ENCODE measurements at places on chromosomes 1 and 21.

- no peak for DNase-seq
Observed at GRCh38 chr1:194004146-194004545, 817.7 kb upstream of the B3GALT2 start.

DNA sequence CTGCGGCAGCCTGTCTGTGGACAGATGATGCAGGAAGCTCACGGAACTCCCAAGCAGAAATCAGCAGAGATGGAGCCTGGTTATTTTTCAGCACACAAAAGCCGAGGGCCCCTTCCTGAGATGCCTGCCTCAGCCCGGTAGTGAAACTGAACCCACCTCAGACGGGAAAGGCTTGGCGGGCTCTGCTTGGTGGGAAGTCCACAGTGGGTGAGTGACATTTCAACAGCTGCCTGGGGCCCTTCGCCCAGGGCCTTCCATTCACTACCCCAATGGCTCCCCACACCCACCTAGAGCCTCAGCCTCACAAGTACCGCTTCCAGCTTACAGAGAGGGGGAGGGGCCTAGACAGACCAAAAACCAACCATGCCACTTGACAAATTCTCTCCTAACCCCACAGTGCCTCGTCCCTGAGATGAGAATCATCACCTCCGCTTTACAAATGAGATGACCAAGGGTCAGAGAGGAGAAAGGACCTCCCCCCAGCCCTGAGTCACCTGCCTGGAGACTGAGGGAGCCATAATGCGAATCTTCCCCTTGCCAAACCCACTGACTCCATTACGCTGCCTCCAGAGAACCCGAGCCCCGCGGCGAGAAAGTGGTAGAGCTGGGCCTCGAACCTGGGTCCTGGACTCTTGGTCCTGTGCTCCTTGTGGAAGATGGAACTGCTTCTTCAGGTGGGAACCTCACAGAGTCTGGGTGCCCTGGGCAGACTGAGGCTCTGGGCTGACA lies 3.4 kb upstream of the ECE1 start:
- DNase-seq = no peak

DNA sequence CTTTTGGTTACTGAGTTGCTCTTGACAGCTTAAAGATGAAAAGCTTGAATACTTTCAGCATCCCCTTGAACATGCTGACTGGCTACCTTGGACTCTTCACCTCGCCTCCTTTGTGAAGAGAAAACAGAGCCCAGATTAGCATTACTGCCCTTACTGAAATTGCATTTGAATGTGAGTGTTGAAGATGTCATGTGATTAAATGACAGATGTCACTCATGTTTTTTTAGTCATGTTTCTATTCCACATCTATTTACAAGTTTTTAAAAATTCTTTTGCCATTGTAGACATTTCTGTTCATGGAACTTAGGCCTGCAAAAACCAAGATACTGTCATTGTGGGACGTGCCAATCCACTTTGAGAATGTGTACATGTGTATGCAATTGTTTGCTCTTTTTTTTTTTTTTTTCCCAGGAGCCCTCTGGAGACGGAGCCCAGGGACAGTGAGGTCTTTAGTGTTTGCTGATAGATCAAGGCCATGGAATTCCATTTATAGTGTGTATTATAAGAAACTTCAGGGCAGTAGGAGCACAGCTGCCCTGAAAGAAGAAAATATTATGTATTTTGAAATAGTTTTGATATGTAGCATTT lies 25.7 kb upstream of the IVNS1ABP start:
- no peak for DNase-seq

GRCh38 chr1:77355010-77355409 lies 73.2 kb downstream of the AK5 start:
- no peak for DNase-seq

- DNase-seq = no peak
Observed at GRCh38 chr1:61670445-61670844, 54.5 kb downstream of the TM2D1 start.

DNA sequence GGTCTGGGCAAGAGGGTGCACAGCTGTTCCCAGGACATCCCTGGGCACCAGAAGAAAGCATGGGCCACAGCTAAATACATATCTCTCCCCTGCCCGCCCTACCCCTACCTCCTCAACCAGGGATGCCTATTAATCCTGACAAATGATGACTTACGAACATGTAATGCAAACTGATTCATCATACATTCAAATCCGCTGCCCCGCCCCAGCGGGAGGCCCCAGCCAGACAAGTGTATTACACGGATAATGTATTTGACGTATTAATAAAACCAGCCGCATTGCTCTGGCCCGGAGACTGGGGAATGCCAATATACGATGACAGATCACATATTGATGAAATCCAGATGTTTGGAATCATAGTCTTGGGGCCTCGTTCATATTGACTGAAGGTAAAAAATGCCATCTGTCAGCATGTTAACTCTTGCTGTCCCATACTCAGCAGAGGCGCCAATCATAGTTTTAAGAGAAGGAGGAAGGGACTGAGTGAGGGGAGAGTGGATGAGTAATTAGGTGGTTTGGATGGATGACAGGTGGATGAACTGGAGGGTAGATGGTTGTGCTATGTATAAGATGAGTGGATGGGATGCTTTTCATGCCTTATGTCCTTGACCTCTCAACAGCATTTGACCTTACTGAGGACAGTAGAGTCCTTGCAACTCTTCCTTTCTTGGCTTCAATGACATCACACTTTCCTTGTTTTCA lies 68.2 kb downstream of the TMEM53 start:
- no peak for DNase-seq

GRCh38 chr21:15241997-15242736 lies 177.4 kb upstream of the NRIP1 start:
- DNase-seq = no peak

Data from NCI-H774 (cell line).